Smooth muscle cell of trachea (primary cell): ENCODE measurements at places on chromosomes 3 and 15. TPM values are rescaled to one million over a fixed set of nuclear protein-coding genes. Genes with fewer than 3 reads are reported as not detected.

GLCE gene
- 24.3 and 28.8 TPM in 2 replicates for total RNA-seq

DUSP7 gene
- 6.1 and 11.9 TPM in 2 replicates for total RNA-seq

CLDN11 gene
- total RNA-seq: 211 and 779 TPM in 2 replicates

SUCLG2 gene
- 70.1 and 89.2 TPM in 2 replicates for total RNA-seq

LTF gene
- total RNA-seq: not detected in 2 replicates

EBLN2 gene
- 2.3 and 6.1 TPM in 2 replicates for total RNA-seq

FES gene
- total RNA-seq: 38.7 and 63.0 TPM in 2 replicates

DET1 gene
- 6.6 and 8.1 TPM in 2 replicates for total RNA-seq

GHSR gene
- total RNA-seq: not detected in 2 replicates

GNAT1 gene
- total RNA-seq: not detected in 2 replicates

TOMM70 gene
- 58.9 and 69.7 TPM in 2 replicates for total RNA-seq

CPNE9 gene
- total RNA-seq: not detected in 2 replicates

SCG5 gene
- total RNA-seq: 15.3 and 21.5 TPM in 2 replicates

GASK1A gene
- 1.6 and 4.5 TPM in 2 replicates for total RNA-seq

SLC24A1 gene
- 5.3 and 8.0 TPM in 2 replicates for total RNA-seq

RARRES1 gene
- 48.3 and 232 TPM in 2 replicates for total RNA-seq

EEFSEC gene
- 3.6 and 6.7 TPM in 2 replicates for total RNA-seq

CFAP91 gene
- total RNA-seq: 0.33 and 0.44 TPM in 2 replicates

GRK7 gene
- total RNA-seq: under 0.01 TPM in 1 of 2 replicates, not detected in the other

FBXW12 gene
- total RNA-seq: 0.15 TPM in 1 of 2 replicates, not detected in the other

COL6A5 gene
- not detected in 2 replicates for total RNA-seq

P2RY13 gene
- not detected in 2 replicates for total RNA-seq

LRRC57 gene
- 16.9 and 19.5 TPM in 2 replicates for total RNA-seq

RAB6B gene
- total RNA-seq: 0.44 and 1.2 TPM in 2 replicates

NAALADL2 gene
- total RNA-seq: 19.2 and 19.7 TPM in 2 replicates

RETNLB gene
- total RNA-seq: not detected in 2 replicates

ACTC1 gene
- total RNA-seq: not detected in 2 replicates

SLC6A11 gene
- not detected in 2 replicates for total RNA-seq

NME9 gene
- 0.29 TPM in 1 of 2 replicates, not detected in the other for total RNA-seq

SLC6A6 gene
- 11.4 and 14.8 TPM in 2 replicates for total RNA-seq

CLK3 gene
- 46.5 and 60.9 TPM in 2 replicates for total RNA-seq

TMEM266 gene
- 0.29 and 0.66 TPM in 2 replicates for total RNA-seq

NRG4 gene
- 0.15 TPM in 1 of 2 replicates, not detected in the other for total RNA-seq

PIGX gene
- 10.6 and 19.6 TPM in 2 replicates for total RNA-seq

ZNF662 gene
- 2.3 and 2.8 TPM in 2 replicates for total RNA-seq

DUOXA2 gene
- total RNA-seq: not detected in 2 replicates

WHAMM gene
- 4.1 TPM in 2 replicates for total RNA-seq

SRGAP3 gene
- total RNA-seq: 6.1 and 7.8 TPM in 2 replicates

PIF1 gene
- total RNA-seq: 5.0 and 19.1 TPM in 2 replicates

CLDN18 gene
- total RNA-seq: under 0.01 TPM in 1 of 2 replicates, not detected in the other

GPR156 gene
- total RNA-seq: 0.44 and 0.50 TPM in 2 replicates

ITPR1 gene
- total RNA-seq: 28.9 and 47.3 TPM in 2 replicates

SCN11A gene
- under 0.01 and 0.17 TPM in 2 replicates for total RNA-seq

GOLGA6B gene
- not detected in 2 replicates for total RNA-seq

FLNB gene
- total RNA-seq: 51.3 and 62.5 TPM in 2 replicates

SLC38A3 gene
- not detected in 2 replicates for total RNA-seq

IL16 gene
- 2.0 and 6.1 TPM in 2 replicates for total RNA-seq

RAD51 gene
- total RNA-seq: 1.3 and 4.1 TPM in 2 replicates

FBLN2 gene
- 195 and 656 TPM in 2 replicates for total RNA-seq

LRRC58 gene
- total RNA-seq: 25.3 and 32.6 TPM in 2 replicates

TRH gene
- total RNA-seq: not detected in 2 replicates

PRICKLE2 gene
- total RNA-seq: 40.7 and 42.8 TPM in 2 replicates
